ENCODE measurements at places on chromosomes 7 and 10.

DNA sequence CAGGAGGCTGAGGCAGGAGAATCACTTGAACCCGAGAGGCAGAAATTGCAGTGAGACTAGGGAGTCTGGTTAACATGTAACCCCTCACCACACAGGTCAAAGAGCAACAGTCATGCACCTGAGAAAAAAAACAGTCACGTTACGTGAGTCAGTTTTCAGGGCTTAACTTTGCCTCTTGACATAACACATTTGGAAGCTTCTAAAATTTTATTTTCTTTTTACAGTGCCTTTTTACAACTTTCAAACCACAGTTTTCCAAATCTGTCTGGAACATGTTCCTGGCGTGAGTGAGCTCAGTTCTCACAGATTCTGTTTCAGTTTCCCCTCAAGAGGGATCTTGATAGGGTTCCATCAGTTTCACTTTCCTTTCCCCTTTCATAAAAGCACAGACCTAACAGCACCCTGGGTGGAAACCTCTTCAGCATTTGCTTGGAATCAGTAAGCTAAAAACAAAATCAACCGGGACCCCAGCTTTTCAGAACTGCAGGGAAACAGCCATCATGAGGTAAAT is 4.4 kb downstream of the IFIT3 start:
- peak; percentile 71 for DNase-seq

GRCh38 chr7:79320741-79321473 is 132.6 kb downstream of the MAGI2 start:
- DNase-seq, result no peak

DNA sequence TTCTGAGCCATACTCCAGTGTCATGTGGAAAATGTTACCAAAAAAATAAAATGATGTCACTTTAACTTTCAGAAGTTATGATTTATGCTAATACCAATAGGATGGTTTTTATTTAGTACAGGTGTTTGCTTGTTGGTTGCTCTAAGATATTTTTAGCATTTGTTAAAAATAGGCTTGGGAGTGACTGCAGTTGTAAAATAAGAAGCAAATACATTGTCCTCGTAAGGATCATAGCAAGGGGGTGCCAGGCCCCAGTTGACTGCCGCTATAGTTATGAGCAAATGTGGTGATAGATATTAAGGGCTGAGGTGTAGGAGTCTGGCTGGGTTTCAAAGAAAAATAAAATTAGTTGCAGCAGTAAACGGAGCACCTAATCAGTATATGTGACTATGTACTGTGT is 354.4 kb upstream of the BMPER start:
- DNase-seq, result no peak

DNA sequence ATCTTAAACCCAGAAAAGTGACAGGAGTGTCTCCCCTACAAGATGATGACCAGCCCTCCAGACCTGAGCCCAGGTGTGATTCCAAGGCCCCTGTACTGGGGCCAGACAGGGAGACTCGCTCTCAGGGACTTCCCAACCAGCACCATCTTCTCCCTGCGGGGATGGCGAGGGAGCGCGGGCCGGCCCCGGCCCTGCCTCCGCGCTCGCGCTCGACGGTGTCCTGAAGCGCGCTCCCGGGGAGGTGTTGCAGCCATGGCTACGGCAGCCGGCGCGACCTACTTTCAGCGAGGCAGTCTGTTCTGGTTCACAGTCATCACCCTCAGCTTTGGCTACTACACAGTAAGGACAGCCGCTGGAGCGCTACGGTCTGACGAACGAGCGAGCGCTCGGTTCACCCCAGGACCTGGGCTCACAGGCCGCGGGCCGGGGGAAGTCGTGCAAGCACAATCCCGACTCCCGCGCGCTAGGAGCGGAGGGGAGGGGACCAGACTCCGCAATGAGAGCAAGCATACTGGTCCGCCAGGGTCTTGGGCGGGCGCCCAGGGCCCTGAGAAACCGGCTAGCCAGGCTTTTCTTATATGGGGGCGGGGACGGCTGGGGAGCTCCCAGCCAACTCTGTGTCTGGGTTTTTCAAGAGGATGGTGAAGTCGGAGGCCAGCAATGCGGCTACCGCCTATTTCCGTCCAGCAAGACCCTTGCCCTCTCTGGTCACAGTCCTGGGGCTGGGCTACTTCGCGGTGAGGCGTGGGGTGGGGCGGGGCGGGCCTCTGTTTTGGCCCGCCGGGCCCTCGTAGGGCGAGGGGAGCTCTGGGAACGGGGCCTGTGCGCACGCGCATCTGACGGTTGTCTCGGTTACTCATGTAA is at the start of gene TMEM254:
TMEM254 (plus strand) TSS at position 218 of the 864 bp plus-strand sequence; CDS start at position 253, 35 bp downstream.
- DNase-seq, result peak; percentile 89

DNA sequence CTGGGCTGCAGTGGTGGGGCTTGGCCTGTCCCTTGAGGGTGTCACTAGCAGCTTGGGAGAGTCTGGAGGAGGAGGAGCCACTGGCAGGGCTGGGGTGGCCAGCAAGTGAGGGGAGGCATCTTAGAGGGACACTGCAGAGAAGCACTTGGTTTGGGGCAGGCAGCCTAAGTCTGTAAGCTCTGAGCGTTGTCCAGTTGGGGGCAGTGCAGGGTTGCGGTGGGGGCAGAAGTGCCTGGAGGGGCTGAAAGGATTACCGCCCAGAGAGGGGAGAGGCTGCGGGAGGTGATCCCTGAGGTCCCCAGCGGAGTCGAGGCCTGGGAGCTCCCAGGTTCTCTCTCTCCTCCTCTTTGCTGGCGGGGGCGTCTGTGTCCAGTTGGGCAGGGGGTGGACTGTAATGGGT is 7.4 kb downstream of the ADCYAP1R1 start:
- DNase-seq, result no peak

DNA sequence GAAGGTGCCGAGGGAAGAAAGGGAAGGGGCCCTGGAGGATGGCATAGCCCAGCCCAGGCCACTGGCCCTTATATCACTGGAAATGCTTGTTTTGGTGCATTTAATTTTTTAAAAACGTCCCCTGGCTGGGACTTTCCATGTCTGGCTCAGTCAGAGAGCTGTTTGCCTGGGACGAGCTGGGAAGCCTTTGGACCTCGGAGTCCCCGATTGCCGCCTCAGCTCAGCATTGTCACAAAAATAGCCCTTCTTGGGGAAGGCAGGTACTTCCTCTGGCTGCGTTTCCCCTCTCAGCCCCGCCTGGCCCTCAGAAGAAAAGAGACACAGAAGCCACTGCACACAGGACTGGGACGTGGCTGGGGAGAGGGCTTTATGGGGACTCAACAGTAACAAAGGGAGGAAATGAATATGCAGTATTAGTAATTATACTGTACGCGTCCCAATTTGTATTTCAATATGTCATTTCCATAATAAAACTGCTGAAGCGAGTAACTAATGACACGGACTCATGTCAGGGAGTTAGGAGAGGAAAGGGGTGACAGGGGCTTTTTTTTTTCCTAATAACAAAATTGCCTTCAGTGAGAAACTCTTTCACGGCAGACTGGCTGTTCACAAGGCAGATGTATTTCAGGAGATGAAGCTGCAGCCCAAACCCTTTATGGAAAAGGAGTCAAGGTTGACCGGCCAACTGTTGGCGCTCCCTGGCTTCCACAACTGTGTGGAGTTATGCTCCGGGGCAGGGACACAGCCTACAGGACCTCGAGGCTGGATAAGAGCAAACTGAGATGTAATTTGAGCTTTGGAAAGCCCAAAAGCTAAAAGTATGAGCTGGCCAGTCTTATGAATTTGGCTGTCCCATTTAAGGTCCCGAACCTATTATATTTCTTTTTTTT is 31.0 kb upstream of the MXI1 start:
- DNase-seq, result no peak

DNA sequence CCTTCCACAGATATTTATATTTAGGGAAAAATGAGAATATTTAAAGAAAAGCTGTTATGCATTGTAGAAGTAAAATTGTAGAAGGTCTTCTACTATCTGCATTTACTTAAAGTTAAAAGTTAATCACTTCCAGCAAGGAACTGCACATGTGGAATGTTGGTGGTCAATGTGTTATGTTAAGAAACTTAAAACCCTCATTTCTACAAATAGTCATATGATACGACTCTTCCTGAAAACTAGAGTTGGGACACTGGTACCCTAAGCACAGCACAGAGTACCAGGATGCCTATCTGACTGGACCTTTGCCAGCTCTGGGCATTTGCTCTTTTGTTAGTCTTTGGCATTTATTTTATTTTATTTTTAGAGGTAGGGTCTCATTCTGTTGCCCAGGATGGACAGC is 524.2 kb upstream of the GALNT17 start:
- DNase-seq, result no peak

DNA sequence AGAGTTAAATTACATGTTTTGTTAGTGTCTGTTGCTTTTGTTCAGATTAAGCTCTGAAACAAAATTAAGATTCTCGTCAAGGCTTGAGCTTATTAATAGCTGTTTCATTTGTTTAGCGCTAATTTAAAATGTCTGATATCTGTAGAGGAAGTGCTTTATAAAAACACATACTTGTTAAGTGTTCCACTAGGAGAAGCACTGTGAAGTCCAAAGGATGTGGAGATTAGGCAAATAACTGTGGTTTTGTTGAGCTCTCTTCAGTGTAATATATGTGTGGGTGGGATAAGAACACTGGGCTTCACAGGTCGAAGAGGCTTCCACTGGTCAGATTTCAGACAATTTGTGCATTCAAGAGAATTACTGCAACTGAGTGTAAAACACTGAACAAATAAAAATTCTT is 242.0 kb downstream of the AUTS2 start:
- no peak for DNase-seq

GRCh38 chr7:103689255-103689654 is 243.2 kb upstream of the SLC26A5 start:
- DNase-seq, result no peak

GRCh38 chr7:2431260-2431867 is 28.0 kb downstream of the CHST12 start:
- peak; percentile 50 for DNase-seq

DNA sequence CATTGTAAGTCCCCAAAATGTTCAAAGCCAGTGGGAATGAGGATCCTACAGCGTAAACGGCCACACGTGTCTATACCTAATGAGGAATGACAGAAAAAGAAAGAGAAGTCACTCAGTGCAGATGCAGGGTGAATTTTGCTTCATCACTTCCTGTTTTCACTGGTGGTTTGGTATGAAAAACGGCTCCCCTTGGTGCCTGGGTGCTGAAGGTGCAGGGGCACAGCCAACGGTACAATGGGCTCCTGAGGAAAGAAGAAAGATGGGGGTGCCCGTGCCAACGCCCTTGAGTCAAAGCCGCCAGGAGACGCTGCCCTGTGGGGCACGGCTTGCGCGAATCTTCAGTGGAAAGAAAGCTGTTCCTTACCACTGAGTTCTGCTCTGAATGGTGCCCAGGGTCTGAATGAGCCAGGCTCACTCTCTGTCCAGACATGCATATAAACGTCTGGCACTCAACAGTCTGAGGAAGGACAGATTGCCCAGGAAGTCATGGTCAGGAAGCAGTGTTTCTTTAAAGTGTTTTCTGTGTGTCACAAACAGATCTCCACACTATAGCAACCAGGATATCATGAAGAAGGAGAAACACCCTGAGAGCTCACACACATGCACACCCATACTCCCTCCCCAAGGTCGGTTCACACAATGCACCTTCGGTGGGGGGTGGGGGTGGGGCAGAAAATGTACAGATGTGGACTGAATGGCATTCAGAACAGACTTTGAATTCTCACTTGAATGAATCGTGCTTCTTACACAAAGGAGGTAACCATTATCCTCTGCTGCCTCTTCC is 105.8 kb downstream of the ELMO1 start:
- peak; percentile 81 for DNase-seq

DNA sequence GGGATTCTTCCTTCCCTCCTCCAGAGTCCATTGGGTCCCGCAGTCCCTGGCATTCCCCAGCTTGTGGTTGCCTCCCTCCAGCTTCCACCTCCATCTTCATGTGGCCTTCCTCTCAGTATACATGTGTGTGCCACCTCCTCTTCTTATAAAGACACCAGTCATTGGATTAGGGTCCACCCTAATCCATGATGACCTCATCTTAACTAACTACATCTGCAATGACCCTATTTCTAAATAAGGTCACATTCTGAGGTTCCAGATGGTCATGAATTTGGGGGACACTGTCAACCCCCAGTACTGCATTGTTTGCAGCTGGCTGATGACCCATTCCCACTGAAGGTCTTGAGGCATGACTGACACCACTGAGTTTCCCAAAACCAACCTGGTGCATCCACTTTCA is 99.0 kb downstream of the PTPRE start:
- DNase-seq, result no peak

DNA sequence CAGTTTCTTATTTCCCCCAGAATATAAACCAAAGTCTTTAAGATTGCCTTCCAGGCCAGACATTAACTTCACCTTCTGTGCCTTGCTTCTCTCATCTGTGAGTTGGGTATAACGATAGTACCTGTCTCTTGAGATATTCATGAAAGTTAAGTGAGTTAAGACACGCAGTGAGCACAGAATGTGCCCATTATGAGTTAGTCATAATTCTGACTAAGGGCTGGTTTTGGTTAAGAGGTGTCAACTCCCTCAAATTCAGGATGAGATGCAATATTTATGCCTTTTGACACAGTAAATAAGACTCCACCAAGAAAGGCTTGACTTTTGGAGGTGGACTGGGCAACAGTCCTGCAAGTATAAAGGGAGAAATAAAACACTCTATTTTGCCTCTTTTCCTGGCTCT is 528.7 kb upstream of the IGFBP3 start:
- DNase-seq, result no peak

GRCh38 chr10:29205787-29206186 is 83.1 kb upstream of the LYZL1 start:
- no peak for DNase-seq

- DNase-seq, result no peak
Measured at GRCh38 chr10:112813866-112814591, 136.0 kb upstream of the TCF7L2 start.

GRCh38 chr7:146805082-146805481 is 688.5 kb downstream of the CNTNAP2 start:
- no peak for DNase-seq

GRCh38 chr7:133976140-133976539 is 151.0 kb upstream of the LRGUK start:
- DNase-seq, result no peak

- no peak for DNase-seq
Measured at GRCh38 chr10:124224331-124225028, 131.1 kb upstream of the CHST15 start.

GRCh38 chr7:60017-60675 is 132.2 kb upstream of the FAM20C start:
- no peak for DNase-seq

GRCh38 chr10:15254808-15255648 is 86.5 kb upstream of the NMT2 start:
- peak; percentile 17 for DNase-seq

DNA sequence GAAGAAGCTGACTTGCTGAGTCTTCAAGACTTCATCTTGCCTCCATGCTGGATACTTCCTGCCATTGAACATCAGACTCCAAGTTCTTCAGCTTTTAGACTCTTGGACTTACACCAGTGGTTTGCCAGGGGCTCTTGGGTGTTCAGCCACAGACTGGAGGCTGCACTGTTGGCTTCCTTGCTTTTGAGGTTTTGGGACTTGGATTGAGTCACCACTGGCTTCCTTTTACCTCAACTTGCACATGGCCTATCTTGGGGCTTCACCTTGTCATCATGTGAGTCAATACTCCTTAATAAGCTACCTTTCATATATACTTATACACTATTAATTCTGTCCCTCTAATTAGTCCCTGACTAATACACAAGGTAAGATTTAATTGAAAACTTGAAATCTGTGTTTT is 361.7 kb upstream of the SEMA3C start:
- no peak for DNase-seq

GRCh38 chr10:125557311-125557710 is 125.7 kb downstream of the TEX36 start:
- no peak for DNase-seq

Data from CD4-positive, alpha-beta T cell treated with Interleukin-21 for 1 hour (primary cell).